NCI-H1105 treated with DMSO at 0.1 percent for 48 hours (cell line): ENCODE measurements at places on chromosomes 12 and 14.
A peak's percentile ranks its signal among the peaks of the same experiment; 100 is the strongest.

DNA sequence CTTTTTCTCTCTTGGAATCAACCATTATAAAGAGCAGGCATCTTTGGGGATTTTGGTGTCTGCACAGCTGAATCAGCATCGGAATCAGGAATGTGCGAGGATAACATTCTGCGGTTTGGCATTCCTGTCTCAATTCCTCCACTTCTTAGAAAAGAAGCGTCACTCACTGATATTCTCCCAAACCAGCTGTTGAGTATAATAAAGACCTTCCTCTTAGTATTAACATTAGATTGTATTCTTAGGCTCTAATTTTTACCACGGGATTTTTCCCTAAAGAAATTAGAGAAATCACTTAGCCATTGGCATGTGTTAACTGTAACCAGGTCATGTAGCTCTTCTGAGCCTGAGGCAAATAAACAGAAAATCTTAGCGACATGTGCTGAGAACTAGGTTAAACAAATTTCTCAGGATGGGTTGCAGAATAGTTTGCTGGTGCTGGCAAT, 128.7 kb downstream of the TMX1 start:
- no peak for DNase-seq

DNA sequence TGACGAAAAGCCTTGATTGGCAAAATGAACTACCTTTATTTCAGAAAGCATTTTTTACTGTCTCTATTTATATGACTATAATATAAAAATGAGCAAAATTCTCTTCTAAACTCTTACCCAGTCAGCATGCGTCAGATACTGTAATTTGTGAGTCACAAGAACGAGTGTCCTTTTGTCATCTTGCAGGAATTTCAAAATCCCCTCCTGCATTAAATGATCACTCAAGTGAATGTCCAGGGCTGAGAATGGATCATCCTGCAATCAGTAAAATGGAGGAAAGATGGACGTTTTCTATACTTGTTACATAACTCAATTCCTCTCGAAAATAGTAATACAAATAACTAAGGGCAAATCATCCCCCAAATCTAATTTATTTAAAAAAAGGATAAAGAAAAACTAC, 77.7 kb upstream of the KCNJ8 start:
- DNase-seq, result no peak

DNA sequence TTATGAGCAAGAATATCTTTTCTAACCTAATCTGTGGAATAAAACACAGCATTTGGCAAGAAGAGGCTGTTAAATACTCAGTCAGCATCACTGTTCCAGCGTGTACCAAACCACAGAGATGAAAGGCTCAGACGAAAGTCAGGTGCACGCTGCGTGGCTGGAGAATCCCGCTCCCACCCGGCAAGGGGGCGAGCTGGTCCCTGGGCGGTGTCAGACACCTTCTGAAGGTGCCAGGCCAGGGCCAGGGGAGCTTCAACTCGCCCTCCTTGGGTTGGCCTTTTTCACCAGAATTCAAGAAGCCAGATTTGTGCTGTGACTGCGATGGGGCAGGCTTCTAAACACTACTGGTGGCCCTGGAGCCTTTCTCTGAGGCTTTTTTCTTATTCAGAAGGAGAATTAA, 73.1 kb downstream of the WDR20 start:
- DNase-seq, result no peak

DNA sequence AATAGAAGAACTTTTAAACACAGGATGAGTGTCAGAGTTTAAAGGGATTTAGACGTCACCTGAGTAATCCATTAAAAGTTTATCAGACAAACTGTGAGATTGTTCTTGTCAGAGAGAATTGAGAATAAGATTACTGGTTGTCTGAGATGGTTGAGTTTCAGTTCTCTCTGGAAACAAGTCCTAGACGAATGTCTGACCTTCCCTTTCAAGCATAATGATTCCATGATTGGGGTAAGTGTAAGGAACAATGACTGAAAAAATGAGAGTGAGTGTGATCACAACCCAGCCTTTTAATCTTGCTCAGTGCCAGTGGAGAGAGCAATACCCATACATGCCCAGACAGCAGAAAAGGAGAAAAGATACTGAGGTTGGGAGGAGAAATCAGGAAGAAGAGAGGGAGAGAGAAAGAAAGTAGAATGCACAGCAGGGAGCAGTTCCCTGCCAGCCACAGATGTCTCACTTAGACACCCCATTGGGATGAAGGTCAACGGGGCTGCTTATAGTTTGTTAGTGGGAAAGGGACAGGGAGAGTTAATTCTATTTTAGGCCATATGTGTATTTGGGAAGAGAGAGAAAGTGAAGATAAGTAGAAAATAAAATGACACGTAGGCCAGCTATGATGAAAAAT, 4.3 kb downstream of the GRIP1 start:
- DNase-seq, result no peak

- no peak for DNase-seq
Measured at GRCh38 chr12:105927564-105927963, 211.2 kb downstream of the NUAK1 start.

DNA sequence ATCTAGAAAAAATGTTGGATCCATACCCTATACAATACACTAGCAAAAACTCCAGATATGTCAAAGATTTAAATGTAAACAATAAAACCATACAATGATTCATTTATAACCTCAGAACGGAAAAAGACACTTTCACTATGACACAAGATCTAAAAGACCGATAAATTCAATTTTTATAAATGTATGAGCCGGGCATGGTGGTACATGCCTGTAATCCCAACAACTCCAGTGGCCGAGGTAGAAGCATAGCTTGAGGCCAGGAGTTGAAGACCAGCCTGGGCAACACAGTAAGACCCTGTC, 2.5 kb upstream of the SOS2 start:
- DNase-seq, result no peak

DNA sequence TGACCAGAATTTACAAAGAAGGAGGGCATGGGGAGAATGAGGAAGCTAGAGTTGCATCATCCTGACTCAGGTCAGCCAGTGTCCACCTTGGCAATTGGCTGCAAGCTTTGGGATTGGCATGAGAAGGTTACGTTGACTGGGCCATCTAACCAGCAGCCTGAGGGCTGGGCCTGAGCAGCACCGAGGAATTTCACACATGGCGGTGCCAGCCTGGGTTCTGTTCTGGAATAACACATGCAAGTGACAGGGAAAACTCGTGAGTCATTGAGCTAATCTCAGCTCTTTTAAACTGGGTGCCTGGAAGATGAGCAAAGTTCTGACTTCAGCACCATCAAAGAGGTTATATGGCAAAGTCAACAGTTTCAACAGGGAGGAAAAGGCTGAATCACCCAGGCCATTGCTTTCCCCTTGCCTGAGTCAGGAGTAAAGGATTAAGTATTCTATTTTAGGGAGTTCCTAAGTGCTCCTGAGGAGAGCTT, 543.2 kb upstream of the TBX3 start:
- DNase-seq, result no peak

- DNase-seq, result no peak
Measured at GRCh38 chr12:65609359-65609771, 214.9 kb upstream of the HMGA2 start.

- DNase-seq, result peak; percentile 71
Measured at GRCh38 chr14:30214461-30215090, 286.9 kb upstream of the PRKD1 start.

DNA sequence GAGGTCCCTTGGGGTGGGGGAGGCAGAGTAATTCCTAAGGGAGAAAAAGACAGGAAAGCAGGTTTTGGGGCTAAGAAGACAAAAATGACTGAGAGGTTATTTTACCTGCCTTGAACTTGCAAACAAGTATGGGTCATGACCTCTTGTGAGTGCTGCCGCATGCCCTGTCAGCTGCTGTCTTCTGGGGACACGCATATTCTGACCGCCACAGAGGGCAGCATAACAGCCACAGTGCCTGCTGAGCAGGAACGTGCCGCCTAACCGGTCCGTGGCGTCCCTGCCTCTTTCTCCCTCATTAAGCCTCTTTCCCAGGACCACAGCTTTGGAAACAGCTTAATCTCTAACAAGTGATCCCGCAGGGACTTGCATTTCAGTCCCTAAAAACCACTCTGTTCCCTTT, 51.3 kb upstream of the KCNA1 start:
- peak; percentile 47 for DNase-seq
